Thoracic aorta endothelial cell (primary cell): ENCODE measurements at places on chromosomes 5 and 9. TPM values are rescaled to one million over a fixed set of nuclear protein-coding genes. Genes with fewer than 3 reads are reported as not detected.

Gene FAXDC2
- total RNA-seq, result 3.6 and 4.1 TPM in 2 replicates

Gene FBXW2
- total RNA-seq, result 59.6 and 60.2 TPM in 2 replicates

Gene TCOF1
- 29.9 and 46.5 TPM in 2 replicates for total RNA-seq

Gene ADGRV1
- under 0.01 and 0.50 TPM in 2 replicates for total RNA-seq

Gene CDKN2B-AS1
- 1.2 and 1.4 TPM in 2 replicates for total RNA-seq

Gene RAPGEF1
- 64.0 and 81.6 TPM in 2 replicates for total RNA-seq

Gene FAM81B
- not detected in 2 replicates for total RNA-seq
